ENCODE measurements at places on chromosomes 12 and 14.

DNA sequence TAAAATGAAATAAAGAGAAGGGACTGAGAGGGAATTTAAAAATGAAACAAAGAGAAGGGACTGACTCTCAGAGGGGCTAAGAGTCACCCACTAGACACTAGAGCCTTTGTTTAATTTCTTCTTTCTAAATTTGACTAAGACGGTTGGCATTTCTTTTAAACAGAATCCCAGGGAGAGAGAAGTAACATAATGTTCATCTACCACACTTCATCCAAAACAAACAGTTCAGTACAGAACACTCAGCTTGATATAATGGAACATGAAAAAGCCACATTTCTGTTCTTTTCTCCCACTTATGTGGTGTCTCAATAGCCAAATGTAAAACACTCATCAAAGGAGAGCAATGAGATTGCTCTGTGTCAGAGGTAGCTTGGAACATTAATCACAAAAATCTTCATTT is 10.1 kb upstream of the NT5DC3 start:
- no peak for DNase-seq

DNA sequence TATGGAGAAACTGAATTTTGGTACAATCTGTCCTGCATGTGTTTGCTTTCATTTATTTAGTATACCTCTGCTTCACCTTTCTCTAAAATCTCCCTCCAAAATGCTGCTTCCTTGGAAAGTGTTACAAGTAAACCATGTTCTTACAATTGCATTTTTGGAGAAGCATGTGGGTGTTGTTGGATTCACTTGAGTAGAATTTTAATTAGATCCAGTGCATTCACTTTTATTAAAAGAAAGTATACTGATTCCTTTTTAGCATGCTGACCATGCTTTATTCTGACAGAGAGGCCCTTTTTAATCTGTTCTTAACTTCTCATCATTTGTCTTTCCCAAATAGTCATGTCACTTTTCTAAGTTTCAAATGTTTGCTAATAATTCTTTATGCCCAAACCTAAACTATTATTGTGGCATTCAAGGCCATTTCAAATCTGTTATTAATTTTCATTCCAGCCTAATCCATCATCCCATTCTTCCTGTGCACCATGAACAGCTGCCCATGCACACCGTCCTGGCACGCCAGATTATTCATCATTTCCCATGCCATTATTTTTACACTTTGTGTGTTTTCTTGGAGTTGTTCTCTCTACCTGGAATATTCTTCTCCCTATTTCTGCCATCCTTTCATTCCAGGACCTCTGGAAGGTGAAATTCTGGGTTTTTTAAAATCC is 90.7 kb downstream of the METTL25 start:
- DNase-seq, result no peak

GRCh38 chr14:31414190-31414833 is 6.0 kb downstream of the HEATR5A start:
- DNase-seq, result no peak

- DNase-seq, result peak; percentile 79
Measured at GRCh38 chr12:46267575-46267824, 1.3 kb downstream of the SLC38A1 start.

DNA sequence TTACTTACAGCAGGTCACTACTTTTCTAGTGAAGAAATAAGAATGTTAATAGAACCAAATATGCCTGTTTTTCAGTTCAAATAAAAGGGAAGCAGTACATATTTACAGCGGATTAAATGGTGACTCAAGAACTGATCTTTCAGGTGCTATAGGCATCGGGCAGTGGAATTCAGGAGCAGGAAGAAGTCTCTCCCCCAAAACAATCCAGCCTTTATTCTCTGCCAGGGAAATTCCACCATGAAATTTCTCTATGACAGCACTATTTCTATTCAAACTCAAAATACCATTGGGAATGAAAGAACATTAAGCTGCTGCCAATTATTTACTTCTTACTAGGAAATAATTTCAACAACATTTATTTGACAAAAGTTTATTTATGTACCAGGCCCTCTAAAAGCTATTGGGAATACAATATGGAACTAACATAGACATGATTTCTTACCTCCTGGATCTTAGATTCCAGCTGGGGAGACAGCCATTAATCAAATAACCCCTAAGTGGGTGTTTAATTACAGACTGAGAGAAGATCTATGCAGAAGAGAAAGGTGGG is 60.3 kb upstream of the KRR1 start:
- DNase-seq, result no peak

- peak; percentile 53 for DNase-seq
Measured at GRCh38 chr12:52372216-52373154, 5.2 kb upstream of the KRT85 start.

- peak; percentile 68 for DNase-seq
Measured at GRCh38 chr14:29927376-29928116, at the start of gene PRKD1. PRKD1 (minus strand) TSS chr14:29927847.

Measured in NCI-H1092 (cell line).